ENCODE measurements at places on chromosomes 3 and 15.

GRCh38 chr15:74406992-74407705 is 26.6 kb downstream of the SEMA7A start:
- no peak for DNase-seq

- no peak for DNase-seq
These were observed 43.0 kb upstream of the FGF7 start for GRCh38 chr15:49379996-49380395.

- no peak for DNase-seq
These were observed 95.6 kb downstream of the OCA2 start for GRCh38 chr15:28003302-28004037.

DNA sequence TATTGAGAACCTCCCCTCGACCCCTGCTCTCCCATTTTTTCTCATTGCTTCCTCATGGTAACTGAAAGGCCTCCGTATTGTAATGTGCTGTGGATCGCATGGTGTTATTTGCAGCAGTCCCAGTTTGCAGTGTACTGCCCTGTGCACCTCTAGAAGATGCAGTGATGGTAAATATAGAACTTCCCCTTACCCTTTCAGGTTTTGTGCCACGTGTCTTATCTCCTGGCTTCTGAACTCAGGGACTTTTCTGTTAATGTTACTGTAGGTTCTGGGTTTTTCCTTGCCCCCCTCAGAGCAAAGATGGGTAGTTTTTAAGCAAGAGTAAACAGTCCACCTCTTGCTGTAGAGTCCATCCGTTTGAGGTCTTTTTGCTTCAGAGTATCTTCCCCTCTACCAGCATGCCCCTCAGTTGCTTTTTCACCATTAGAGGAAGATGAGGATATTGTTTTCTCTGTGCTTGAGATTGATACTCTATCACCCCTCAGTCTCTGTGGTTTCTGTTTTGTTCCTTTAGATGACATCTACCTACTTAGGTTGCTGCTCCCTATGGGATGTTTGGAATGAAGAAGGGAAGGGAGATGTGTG is 22.4 kb downstream of the CHD2 start:
- DNase-seq: no peak

- no peak for DNase-seq
These were observed 206.1 kb downstream of the CADPS start for GRCh38 chr3:62669161-62669560.

GRCh38 chr3:182725372-182726251 is 67.7 kb upstream of the ATP11B start:
- no peak for DNase-seq

DNA sequence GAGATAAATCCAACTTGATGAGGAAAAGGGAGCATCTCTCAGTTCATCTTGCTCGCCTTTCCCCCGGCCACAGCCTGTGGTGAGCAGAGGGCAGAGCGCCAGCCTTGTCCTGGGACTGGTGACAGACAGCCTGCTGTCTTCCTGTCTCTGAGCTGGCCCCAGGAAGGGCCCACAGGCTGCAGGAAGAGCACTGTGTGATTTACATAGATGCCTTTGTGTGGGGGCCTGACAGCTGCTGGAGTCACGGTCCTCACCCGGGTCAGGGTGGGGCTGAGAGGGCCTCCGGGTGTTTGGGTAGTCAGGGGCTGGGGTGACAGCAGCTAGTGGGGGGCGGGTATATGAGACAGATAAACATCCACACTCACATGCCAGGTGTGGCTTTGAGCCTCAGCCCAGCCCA is 29.3 kb downstream of the PLA2G4D start:
- DNase-seq: no peak

DNA sequence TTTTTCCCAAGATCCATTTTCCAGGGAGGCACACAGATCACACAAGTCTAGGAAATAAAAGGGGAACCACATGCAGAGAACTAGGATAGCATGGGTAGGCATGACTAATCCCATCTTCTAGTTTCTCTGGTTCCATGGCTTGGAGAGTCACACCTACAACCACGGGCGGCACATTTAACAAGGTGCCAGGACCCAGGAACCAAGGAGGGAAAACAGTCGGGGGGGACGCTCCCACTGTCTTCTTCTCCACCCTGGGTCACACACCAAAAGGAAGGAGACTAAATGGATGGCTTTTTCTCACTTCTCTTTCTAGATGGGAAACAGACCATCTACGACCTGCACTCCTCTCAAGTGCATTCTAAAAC is 4.6 kb upstream of the SMCO1 start:
- DNase-seq: no peak

DNA sequence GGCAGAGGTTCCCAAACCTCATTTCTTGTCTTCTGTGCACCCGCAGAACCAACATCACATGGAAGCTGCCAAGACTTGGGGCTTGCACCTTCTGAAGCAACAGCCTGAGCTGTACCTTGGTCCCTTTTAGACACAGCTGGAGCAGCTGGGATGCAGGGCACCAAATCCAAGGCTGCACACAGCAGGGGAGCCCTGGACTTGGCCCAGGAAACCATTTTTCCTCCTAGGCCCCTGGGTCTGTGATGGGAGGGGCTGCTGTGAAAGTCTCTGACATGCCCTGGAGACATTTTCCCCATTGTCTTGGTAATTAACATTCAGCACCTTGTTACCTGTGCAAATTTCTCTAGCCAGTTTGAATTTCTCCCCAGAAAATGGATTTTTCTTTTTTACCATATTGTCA is 33.6 kb upstream of the TMEM45A start:
- no peak for DNase-seq

DNA sequence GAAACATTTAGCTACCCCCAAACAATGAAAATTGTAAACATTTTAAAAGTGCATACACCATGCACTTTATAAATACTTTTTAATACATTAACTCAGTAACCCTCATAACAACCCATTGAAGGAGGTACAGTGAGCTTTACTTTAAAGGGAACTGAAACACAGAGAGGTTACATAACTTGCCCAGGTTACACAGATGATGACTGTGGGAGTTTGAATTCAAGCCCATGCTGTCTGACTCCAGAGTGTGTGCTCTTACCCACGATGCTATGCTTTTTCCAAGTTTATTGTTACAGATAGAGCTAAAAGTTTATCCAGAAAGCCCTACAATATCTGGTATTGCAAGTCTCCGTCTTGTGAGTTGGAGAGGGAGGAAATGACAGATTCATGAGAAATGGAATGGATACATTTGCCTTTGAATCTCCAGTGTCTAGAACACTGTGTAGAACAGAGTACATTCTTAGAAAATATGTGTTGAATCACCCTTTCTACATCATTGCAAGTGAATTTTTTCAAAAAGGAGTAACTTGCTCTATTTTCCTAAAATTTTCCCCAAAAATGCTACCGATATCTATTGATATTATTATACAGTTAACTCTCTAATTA is 428.3 kb downstream of the NAALADL2 start:
- no peak for DNase-seq
